ENCODE measurements at places on chromosomes 12 and 14.

DNA sequence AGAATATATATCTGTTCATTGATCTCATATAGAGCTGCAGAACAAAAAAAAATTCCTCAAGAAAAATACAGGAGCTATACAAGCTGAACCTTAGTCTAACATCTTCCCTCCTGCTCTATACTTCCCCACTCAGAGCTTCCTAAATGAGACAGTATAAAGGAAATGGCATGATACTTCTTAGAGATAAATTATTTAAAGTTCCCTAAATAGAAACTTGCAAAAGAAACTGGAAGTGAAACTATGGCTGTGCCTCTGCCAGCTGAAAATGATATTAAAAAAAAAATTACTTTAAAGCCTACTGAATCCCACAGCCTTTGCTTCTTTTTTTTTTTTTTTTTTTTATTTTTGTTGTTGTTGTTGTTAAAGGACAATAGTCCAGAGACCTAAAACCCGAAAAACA is 11.6 kb upstream of the NEK9 start:
- DNase-seq, result no peak

GRCh38 chr12:88630561-88630960 is 50.3 kb upstream of the KITLG start:
- no peak for DNase-seq

- no peak for DNase-seq
Measured at GRCh38 chr12:123991372-123991951, 18.4 kb downstream of the ZNF664 start.

DNA sequence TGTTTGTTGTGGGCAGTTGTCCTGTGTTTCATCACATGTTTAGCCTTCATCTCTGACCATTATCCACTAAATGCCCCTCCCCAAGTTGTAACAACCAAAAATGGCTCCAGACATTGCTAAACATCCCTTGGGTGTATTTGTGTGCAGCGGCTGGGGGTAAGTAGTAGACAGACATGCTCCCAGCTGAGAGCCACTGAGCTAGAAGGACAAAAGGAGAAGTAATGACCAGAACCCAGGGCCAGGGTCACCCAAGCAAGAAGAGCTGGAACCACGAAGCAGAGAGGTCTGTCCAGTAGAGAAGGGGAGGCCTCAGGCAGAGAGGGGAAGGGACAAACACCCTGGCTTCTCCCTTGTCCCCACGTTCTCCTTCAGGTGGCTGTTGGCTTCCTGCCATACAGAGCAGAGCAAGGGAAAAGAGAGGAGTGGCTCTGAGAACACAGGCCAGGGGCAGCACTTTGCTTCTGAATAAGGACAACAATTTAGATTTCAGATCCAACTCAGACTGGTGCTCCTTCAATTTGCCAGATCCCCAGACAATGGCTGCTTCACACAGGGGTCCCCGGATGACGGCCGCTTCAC is 55.2 kb downstream of the NDUFA12 start:
- no peak for DNase-seq

DNA sequence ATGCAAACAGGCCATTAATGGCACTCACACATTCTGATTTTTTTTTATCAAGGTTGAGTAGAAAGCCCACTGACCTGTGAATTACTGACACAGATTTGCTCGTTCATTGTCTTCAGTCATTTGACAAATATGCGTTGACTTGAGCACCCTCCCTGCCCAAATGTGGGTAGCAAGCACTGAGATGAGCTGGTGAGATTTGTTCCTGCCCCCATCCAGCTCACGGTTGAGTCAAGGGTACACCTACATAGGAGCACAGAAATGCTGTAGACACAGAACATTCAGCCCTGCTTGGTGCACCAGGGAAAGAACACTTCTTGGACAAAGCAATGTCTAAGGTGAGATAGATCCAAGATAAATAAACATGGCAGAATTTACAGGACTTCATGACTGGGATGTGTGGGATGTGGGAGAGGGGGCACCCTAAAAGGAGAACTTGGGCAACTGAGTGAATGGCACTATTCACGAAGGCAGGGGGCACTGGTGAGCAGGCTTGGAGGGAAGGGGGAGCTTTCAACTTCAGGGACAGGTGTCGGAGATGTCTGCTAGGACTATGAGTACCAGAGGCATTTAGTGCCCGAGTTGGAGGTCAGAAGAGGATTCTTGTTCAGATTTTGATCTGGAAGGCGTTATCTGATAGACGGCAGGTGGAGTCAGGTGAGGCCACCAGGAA is 213.4 kb downstream of the VRK1 start:
- DNase-seq, result no peak

GRCh38 chr14:52589646-52590045 is 37.0 kb downstream of the GPR137C start:
- DNase-seq, result no peak

DNA sequence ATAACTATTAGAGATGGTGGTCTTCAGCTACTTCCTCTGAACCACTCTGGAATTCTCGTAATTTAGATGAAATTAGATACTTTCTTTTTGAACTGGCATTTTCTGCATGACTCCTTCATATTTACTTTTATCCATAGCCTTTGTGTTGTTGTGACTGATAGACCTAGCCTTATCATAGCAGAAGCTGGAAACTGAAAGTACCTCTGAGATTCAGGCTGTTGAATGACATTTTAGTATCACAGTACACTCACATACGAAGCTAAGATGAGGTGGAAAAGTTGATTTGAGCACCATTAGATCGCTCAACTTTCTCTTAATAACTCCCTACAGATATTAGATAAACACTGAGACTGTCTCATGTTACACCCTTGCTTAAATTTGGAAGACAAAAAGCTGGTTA is 525.1 kb upstream of the FBXO33 start:
- no peak for DNase-seq

Measured in activated naive CD4-positive, alpha-beta T cell treated with anti-CD3 and anti-CD28 coated beads for 36 hours (primary cell).